ENCODE measurements at places on chromosomes 12 and 14. TPM values are rescaled to one million over a fixed set of nuclear protein-coding genes. Genes with fewer than 3 reads are reported as not detected.

DNA sequence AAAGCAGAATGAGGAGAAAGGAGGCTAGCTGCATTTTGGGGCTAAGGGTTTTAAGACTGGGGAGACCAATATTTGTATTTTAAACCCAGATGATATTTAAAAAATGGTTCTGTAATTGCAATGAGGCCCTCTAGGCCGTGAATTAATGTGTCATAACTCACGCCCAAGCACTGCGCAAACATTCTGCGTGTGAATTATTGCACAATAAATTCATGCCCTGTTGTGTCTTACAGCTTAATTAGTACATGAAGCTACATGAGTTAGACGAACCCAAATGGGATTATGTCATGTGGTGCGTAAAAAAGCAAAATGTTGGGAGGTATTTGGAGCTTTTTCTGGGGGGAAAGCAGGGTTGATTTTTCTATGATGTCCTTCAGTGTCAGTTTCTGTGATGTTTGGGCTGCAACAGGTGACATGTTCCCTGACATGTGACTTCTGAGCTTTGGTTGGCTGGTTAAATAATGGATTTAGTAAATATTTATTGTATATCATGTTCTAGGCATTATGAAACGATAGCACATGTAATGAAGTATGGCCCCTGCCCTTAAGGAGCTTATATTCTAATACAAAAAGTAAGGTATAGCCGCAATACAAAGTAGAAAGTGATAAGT lies 30.4 kb upstream of the CISTR start:
- H3K4me3 ChIP-seq = no peak overlapping the region
- H3K27me3 ChIP-seq = peaks cover 15% of the 10 kb centered on the region
- no peak for DNase-seq
- H3K4me1 ChIP-seq = no peaks in the 10 kb centered on the region
- no peaks in the 10 kb centered on the region for H3K36me3 ChIP-seq

GRCh38 chr14:101808894-101809670 lies 47.6 kb downstream of the PPP2R5C start:
- H3K4me1 ChIP-seq = peaks cover 11% of the 10 kb centered on the region
- peak overlapping the region; percentile 52 for H3K4me3 ChIP-seq
- no peak for DNase-seq
- no peaks in the 10 kb centered on the region for H3K27me3 ChIP-seq
- H3K36me3 ChIP-seq = peaks cover 38% of the 10 kb centered on the region

- H3K36me3 ChIP-seq = peaks cover 33% of the 10 kb centered on the region
- peaks cover 7% of the 10 kb centered on the region for H3K4me1 ChIP-seq
- peak overlapping the region; percentile 54 for H3K4me3 ChIP-seq
- H3K27ac ChIP-seq = peak overlapping the region; percentile 81
- peak; percentile 92 for DNase-seq
Measured at GRCh38 chr12:103929046-103929783, 995 bp upstream of the HSP90B1 start.

DNA sequence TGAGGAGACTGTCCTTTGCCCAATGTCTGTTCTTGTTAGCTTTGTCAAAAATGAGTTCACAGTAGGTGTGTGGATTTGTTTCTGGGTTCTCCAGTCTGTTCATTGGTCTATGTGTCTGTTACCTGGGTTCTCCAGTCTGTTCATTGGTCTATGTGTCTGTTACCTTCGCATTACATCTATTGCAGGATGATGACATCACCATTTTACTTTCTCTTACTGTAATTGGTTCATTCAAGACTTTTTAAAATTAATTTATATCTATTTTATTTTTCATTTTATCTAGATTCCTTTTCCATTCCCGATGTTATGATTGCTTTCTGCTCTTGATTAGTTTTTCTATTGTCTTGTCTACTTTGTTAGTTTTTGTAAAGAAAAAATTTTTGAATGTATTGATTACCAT lies 615.5 kb downstream of the SOX5 start:
- H3K27ac ChIP-seq = no peak overlapping the region
- H3K4me1 ChIP-seq = no peaks in the 10 kb centered on the region
- no peaks in the 10 kb centered on the region for H3K36me3 ChIP-seq

- no peaks in the 10 kb centered on the region for H3K36me3 ChIP-seq
- peaks cover 7% of the 10 kb centered on the region for H3K27me3 ChIP-seq
- no peak overlapping the region for H3K4me3 ChIP-seq
- no peaks in the 10 kb centered on the region for H3K4me1 ChIP-seq
- H3K27ac ChIP-seq = no peak overlapping the region
Measured at GRCh38 chr14:35992816-35993683, 166.9 kb downstream of the BRMS1L start.

- no peak overlapping the region for H3K4me3 ChIP-seq
- peaks cover 4% of the 10 kb centered on the region for H3K4me1 ChIP-seq
- DNase-seq = peak; percentile 21
- H3K36me3 ChIP-seq = no peaks in the 10 kb centered on the region
- H3K27ac ChIP-seq = no peak overlapping the region
Measured at GRCh38 chr14:102234331-102235264, 70.4 kb downstream of the MOK start.

GRCh38 chr14:72638021-72638420 lies 255.9 kb downstream of the DPF3 start:
- H3K27ac ChIP-seq = no peak overlapping the region
- DNase-seq = no peak
- no peaks in the 10 kb centered on the region for H3K4me1 ChIP-seq
- H3K36me3 ChIP-seq = no peaks in the 10 kb centered on the region

GRCh38 chr14:36915081-36915480 lies 253.4 kb downstream of the PAX9 start:
- no peaks in the 10 kb centered on the region for H3K36me3 ChIP-seq
- no peaks in the 10 kb centered on the region for H3K4me1 ChIP-seq
- no peak overlapping the region for H3K27ac ChIP-seq
- no peaks in the 10 kb centered on the region for H3K27me3 ChIP-seq
- H3K4me3 ChIP-seq = no peak overlapping the region

DNA sequence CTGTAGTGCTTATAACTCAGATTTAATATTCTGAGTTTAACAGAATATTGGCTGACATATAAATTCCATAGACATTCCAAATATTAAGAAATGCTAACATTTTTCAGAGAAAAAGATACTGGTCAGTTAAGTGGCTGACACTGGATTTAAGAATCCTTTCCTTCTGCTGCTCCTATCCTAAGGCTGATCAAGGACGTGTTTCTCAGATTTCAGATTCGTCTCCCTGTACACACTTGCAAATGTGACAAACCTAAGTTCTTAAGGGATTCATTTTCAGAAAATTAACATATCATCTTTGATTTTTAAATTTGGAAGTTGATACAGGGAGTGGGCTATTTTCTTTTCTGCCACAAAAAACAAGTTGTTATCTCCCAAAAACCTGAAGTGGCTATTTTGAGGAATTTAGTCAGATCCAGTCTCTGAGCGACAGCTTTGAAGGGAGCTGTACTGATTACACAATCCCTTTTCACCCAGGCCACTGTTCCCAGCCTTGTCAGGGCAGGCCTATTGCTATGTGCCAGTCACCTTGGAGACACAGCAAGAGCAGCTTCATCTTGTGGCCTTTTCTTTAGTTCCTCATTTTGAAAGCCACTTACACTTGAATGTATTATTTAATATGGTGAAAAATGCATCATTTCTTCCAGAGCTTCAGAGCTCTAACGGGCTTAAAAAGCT lies 370.6 kb downstream of the KCNH5 start:
- no peak for DNase-seq
- no peaks in the 10 kb centered on the region for H3K27me3 ChIP-seq
- no peaks in the 10 kb centered on the region for H3K4me1 ChIP-seq
- no peak overlapping the region for H3K4me3 ChIP-seq
- no peaks in the 10 kb centered on the region for H3K36me3 ChIP-seq
- no peak overlapping the region for H3K27ac ChIP-seq

DNA sequence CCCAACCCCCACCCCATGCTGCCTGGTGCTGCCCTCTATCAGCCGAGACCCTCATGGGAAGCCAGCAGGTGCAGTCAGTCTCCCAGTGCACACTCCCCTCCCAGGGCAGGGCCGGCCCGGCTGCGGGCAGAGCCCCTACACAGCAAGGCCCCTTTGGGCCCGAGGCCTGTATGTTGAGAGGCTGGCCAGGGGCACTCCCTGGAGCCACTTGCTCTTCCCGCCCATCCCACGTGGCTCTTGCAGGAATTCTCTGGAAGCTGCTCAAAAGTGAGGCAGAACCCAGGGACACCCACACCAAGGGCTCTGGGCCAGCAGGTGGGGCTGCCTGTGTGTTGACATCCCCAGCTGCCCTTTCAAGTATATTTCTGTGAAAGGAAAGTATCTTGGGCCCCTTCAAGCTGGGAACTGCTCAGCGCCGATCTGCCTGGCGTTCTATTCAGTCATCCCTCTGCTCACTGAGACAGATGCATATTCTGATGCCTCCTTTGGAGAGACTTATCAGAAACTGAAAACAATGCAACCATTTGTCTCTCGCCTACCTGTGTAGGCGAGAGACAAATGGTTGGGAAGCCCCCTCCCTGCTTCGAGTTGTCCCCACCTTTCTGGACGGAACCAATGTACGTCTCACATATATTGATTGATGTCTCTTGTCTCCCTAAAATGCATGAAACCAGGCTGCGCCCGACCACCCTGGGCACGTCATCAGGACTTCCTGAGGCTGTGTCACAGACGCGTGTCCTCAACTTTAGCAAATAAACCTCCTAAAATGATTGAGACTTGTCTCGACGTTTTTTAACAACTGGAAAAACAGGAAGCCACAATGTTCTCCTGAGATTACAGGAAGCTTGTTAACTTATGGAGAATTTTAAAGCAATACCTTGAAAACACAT lies 6.0 kb downstream of the GPR132 start:
- DNase-seq = no peak
- H3K4me3 ChIP-seq = no peak overlapping the region
- H3K27me3 ChIP-seq = peaks cover 19% of the 10 kb centered on the region
- no peaks in the 10 kb centered on the region for H3K36me3 ChIP-seq
- no peak overlapping the region for H3K27ac ChIP-seq

GRCh38 chr12:96719660-96720362 lies 187.2 kb upstream of the NEDD1 start:
- H3K36me3 ChIP-seq = no peaks in the 10 kb centered on the region
- no peaks in the 10 kb centered on the region for H3K4me1 ChIP-seq

- peak; percentile 77 for DNase-seq
- no peaks in the 10 kb centered on the region for H3K27me3 ChIP-seq
- H3K27ac ChIP-seq = peak overlapping the region; percentile 80
- H3K4me1 ChIP-seq = peaks cover 10% of the 10 kb centered on the region
- no peak overlapping the region for H3K4me3 ChIP-seq
Measured at GRCh38 chr12:911191-911826, 38.2 kb downstream of the RAD52 start.

- no peaks in the 10 kb centered on the region for H3K27me3 ChIP-seq
- no peak overlapping the region for H3K4me3 ChIP-seq
- H3K4me1 ChIP-seq = peaks cover 32% of the 10 kb centered on the region
- H3K27ac ChIP-seq = no peak overlapping the region
- no peaks in the 10 kb centered on the region for H3K36me3 ChIP-seq
Measured at GRCh38 chr14:104561632-104562495, 17.7 kb upstream of the C14orf180 start.

- H3K4me1 ChIP-seq = no peaks in the 10 kb centered on the region
- no peak overlapping the region for H3K27ac ChIP-seq
- H3K27me3 ChIP-seq = no peaks in the 10 kb centered on the region
- no peak overlapping the region for H3K4me3 ChIP-seq
- H3K36me3 ChIP-seq = no peaks in the 10 kb centered on the region
- DNase-seq = no peak
Measured at GRCh38 chr12:104890476-104891096, 67.5 kb downstream of the SLC41A2 start.

DNA sequence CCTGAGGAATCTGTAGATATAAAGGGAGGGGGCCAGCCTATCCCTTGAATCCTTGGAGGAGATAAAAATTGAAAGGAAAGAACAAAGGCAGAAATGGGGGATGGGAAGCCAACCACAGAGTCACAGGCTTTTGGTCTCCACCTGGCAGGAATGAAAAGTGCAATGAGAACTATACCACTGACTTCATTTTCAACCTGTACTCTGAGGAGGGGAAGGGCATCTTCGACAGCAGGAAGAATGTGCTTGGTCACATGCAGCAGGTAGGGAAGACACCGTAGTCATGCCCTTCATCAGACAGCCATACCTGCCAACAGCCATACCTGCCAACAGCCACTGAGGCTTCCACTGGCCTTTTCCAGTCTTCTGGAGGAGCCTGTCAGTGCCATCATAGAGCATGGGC lies 13.4 kb downstream of the ASB8 start:
- no peaks in the 10 kb centered on the region for H3K27me3 ChIP-seq
- H3K36me3 ChIP-seq = peaks cover 77% of the 10 kb centered on the region

- H3K27ac ChIP-seq = no peak overlapping the region
- H3K4me1 ChIP-seq = no peaks in the 10 kb centered on the region
- H3K36me3 ChIP-seq = no peaks in the 10 kb centered on the region
- no peaks in the 10 kb centered on the region for H3K27me3 ChIP-seq
- no peak overlapping the region for H3K4me3 ChIP-seq
- no peak for DNase-seq
Measured at GRCh38 chr12:89126712-89127111, 225.6 kb downstream of the DUSP6 start.

DNA sequence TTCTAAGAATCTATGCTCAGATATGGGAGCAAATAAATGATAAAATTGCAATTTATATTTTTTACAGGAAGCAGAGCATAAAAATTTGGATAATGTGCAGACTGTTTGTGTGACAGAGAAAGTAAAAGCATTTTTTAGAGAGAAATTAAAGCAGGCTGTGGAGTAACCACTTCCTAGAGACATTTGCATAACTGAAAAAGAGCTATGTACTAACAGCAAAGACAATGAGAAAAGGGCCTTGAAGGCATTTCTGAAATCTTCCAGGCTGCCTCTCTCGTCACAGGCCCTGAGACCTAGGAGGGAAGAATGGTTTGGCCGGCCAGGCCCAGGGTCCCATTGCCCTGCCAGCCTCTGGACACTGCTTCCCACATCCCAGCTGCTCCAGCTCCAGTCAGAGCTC lies 247.2 kb downstream of the ALX1 start:
- H3K27me3 ChIP-seq = no peaks in the 10 kb centered on the region
- no peak overlapping the region for H3K27ac ChIP-seq
- H3K36me3 ChIP-seq = no peaks in the 10 kb centered on the region
- no peak for DNase-seq
- no peaks in the 10 kb centered on the region for H3K4me1 ChIP-seq

DNA sequence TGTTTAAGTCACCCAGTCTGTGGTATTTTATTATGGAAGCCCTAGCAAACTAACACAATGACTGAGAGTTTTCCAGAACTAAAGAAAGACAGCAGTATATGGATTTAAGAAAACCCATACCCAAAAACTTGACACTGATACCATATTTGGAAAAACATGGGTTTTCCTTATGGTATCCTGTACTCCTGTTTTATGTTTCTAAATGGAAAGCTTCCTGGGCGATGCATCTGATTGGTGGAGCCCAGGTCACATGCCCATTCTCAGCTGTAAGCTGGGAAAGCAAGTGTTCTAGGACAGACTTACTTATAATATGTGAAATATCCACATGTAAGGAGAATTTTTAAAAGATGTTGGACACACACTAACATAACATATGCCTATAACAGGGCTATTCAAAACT lies 4.5 kb upstream of the RNASE4 start:
- H3K4me3 ChIP-seq = peak overlapping the region; percentile 75
- peak; percentile 58 for DNase-seq
- H3K27me3 ChIP-seq = no peaks in the 10 kb centered on the region
- no peaks in the 10 kb centered on the region for H3K36me3 ChIP-seq

- no peak overlapping the region for H3K27ac ChIP-seq
- DNase-seq = no peak
- H3K36me3 ChIP-seq = no peaks in the 10 kb centered on the region
- H3K4me1 ChIP-seq = no peaks in the 10 kb centered on the region
- H3K27me3 ChIP-seq = no peaks in the 10 kb centered on the region
Measured at GRCh38 chr12:20486233-20486632, 117.9 kb downstream of the PDE3A start.

- H3K36me3 ChIP-seq = no peaks in the 10 kb centered on the region
- DNase-seq = no peak
- H3K4me1 ChIP-seq = no peaks in the 10 kb centered on the region
Measured at GRCh38 chr12:4036671-4037271, 163.6 kb upstream of the PARP11 start.

The RTN1 gene
- total RNA-seq = not detected

The HOXC13 gene
- total RNA-seq = 0.29 TPM

The VSIG10 gene
- total RNA-seq = 3.8 TPM

The SERPINA5 gene
- total RNA-seq = 0.34 TPM

The TEX52 gene
- not detected for total RNA-seq

The CLEC2A gene
- total RNA-seq = not detected

Measured in K562 (cell line).